ENCODE measurements at places on chromosomes 16 and 17. TPM values are rescaled to one million over a fixed set of nuclear protein-coding genes. Genes with fewer than 3 reads are reported as not detected.
A peak's percentile ranks its signal among the peaks of the same experiment; 100 is the strongest.

DNA sequence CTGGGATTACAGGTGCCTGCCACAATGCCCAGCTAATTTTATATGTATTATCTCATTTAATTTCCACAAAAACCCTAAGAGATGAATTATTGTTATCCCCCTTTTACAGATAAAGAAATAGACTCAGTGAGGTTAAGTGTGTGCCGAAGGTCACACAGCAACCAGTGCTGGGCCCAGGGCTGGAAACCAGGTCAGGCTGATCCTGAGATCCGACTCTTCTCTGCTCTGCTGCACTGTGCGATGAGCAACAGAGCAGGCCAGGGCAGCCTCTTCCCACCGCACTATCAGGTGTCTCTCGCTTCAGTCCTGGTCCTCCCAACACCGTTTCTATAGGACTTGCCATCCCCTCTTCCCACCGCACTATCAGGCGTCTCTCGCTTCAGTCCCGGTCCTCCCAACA, 24.8 kb downstream of the GINS3 start:
- H3K4me3 ChIP-seq = no peak overlapping the region
- DNase-seq = no peak
- H3K4me1 ChIP-seq = peaks cover 35% of the 10 kb centered on the region
- H3K36me3 ChIP-seq = no peaks in the 10 kb centered on the region
- H3K27me3 ChIP-seq = no peaks in the 10 kb centered on the region

The PRAC1 gene
- not detected for total RNA-seq

The MMP2 gene
- total RNA-seq = 85.6 TPM

The BCL6B gene
- total RNA-seq = 1.8 TPM

The BRIP1 gene
- total RNA-seq = 2.8 TPM

GRCh38 chr17:75808905-75809621, 24.5 kb downstream of the UNK start:
- peak; percentile 86 for DNase-seq
- no peak overlapping the region for H3K4me3 ChIP-seq
- H3K27ac ChIP-seq = peak overlapping the region; percentile 91

DNA sequence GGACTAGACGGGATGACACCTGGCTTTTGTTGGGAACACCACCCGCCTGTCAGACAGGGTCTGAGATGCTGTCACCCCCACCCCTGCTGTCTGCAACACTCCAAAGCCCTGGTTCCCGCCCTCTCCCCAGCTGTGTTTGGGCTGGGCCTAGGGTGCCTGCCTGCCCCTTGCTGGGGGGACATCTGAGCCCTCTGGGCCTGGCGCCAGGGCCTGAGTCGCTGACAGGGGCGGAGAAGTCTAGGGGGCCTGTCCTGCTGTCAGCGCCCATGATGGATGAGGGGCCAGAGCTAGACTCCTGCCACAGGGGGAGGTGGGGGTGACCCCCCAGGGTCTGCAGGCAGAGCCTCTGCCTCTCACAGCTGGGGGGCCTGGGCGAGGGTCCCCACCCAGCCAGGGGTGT, 7.6 kb upstream of the PKMYT1 start:
- H3K4me3 ChIP-seq = no peak overlapping the region
- H3K36me3 ChIP-seq = no peaks in the 10 kb centered on the region
- no peak for DNase-seq
- H3K27me3 ChIP-seq = peaks cover 34% of the 10 kb centered on the region

- peaks cover 52% of the 10 kb centered on the region for H3K4me1 ChIP-seq
- no peak for DNase-seq
- H3K27ac ChIP-seq = no peak overlapping the region
- no peaks in the 10 kb centered on the region for H3K27me3 ChIP-seq
Measured at GRCh38 chr17:29255926-29256522, 9.4 kb downstream of the CRYBA1 start.

DNA sequence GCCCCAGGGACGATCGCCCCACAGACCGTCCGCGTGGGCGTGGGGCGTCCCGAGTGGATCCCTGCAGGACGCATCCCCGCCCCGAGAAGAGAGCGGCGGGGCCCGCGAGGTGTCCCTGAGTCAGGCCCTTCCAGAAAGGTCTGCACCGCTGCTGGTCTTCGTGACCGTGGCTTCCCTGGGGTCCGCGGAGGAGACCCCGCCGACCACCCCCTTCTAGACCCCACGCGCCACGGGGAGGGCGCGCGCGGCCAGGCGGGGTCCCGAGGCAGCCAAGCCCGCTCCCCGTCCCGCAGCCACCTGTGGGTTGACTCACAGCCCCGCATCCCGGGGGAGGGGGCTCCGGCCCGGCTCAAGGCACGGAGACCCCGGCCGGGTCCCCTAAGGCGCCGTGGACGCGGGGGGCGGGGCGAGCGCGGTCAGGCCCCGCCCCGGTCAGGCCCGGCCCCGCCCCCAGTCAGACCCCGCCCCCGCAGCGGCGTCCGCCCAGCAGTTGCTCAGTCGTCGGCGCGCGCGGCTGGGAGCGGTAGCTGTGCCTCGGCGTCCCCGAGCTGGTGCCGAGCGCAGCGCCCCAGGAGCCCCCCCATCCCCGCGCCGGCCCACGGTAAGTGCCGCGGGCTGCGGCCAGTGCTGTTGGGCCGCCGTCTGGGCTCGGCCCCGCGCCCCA, at the start of gene BAIAP3:
BAIAP3 (plus strand) TSS at position 497 of the 664 bp plus-strand sequence. CDS start 4,905 bp downstream, outside the sequence.
- H3K36me3 ChIP-seq = no peaks in the 10 kb centered on the region
- no peak for DNase-seq
- H3K27me3 ChIP-seq = peaks cover 80% of the 10 kb centered on the region
- H3K27ac ChIP-seq = no peak within 1 kb of the TSS

The CDH13 gene
- 149 TPM for total RNA-seq

DNA sequence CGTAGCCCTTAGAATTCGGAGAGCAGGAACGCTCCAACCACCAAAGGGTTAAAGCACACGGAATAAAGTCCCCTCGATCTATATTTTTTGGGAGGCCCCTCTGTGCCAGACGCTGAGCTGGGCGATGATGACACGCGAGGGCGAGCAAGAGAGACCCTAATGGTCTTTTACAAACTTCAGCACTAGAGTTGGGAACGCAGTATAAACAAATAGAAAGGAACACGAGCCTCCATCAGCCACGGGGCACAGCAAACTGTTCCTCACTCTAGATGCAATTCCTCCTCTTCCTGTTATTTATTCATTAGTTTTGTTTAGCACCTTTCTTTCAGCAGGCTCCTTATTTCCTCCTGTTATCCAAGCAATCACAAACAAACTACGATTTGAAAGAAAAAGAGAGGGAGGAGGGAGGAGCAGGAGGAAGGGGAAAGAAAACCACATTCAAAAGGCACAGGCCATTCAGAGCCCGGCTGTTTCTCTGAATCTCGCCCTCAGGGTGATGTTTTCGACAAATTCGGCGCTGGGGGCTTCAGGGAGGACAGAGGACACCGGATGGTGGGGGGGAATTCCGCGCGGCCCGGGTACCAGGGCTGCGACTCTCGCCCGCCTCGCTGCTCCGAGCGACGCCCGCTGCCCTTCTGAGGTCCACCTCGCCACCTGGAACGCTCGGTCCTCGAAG, 1.6 kb downstream of the TOX3 start:
- peaks cover 50% of the 10 kb centered on the region for H3K27me3 ChIP-seq
- no peak for DNase-seq
- peak overlapping the region; percentile 57 for H3K4me3 ChIP-seq
- no peaks in the 10 kb centered on the region for H3K36me3 ChIP-seq

The ZNF668 gene
- total RNA-seq = 9.0 TPM

GRCh38 chr17:31374503-31374902, 17.0 kb upstream of the RAB11FIP4 start:
- no peak for DNase-seq
- H3K4me1 ChIP-seq = peaks cover 4% of the 10 kb centered on the region
- no peak overlapping the region for H3K27ac ChIP-seq
- peaks cover 17% of the 10 kb centered on the region for H3K36me3 ChIP-seq
- no peaks in the 10 kb centered on the region for H3K27me3 ChIP-seq

- H3K36me3 ChIP-seq = no peaks in the 10 kb centered on the region
- peak within 1 kb of the TSS; percentile 71 for H3K4me3 ChIP-seq
- H3K4me1 ChIP-seq = peaks cover 46% of the 10 kb centered on the region
- DNase-seq = peak; percentile 99
Measured at GRCh38 chr17:63842540-63843386, at the start of gene SMARCD2. SMARCD2 (minus strand) TSS chr17:63842685; CDS start chr17:63842674, 11 bp downstream.

DNA sequence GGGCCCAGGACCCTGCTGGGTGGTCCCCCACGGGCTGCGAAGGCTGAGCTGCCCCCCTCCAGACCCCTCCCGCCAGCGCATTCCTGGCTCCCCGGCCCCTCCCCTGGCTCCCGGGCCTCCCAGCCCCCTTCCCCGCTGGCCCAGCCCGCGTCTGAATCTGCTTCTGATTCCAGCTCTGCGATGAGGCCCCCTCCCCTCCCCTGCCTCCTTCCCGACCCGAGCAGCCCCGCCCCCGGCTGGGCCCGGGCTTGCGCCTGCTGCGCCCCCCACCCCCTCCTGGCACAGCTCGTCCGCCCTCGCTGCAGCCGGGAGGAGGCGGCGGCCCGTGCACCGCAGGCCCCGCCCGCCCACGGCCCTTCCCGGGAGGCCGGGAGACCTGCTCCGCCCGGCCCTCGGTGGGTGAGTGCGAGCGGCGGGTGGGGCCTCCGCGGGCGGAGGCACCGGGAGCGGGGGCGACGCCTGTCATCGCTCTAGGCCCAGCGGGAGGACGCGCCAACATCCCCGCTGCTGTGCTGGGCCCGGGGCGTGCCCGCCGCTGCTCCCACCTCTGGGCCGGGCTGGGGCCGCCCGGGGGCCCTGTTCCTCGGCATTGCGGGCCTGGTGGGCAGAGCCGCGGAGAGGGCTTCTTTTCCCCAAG, at the start of gene NTN3:
NTN3 (plus strand) TSS at position 282 of the 637 bp plus-strand sequence. CDS start 405 bp downstream, outside the sequence.
- H3K27ac ChIP-seq = no peak within 1 kb of the TSS
- DNase-seq = no peak

DNA sequence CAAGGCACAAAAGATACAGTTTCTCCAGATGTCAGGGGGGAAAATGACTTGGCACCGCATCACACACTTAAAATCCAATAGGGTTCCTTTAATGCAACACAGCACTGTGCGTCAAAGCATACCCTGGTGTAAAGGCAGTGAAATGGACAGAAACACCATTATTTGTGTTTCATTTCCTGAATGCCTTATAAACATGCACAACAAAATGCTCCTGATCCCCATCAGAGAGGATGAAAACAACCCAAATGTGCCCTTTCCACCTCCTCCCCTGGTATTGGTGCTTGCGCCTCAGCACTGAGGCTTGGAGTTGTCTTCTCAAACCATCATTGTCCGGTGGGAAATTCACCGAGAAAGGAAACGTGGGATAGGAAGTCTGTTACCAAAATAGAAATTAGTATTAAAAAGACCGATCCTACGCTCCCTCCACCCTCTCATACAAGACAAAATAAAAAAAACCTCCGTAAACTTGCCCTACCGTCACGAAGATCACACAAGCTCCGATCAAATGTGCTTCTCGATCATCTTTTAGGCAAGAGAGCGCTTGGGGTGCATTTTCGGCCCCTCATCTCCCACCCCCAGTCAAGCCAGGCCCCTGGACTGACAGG, 722 bp downstream of the CDC27 start:
- H3K4me3 ChIP-seq = peak overlapping the region; percentile 86
- H3K4me1 ChIP-seq = peaks cover 43% of the 10 kb centered on the region
- H3K27ac ChIP-seq = peak overlapping the region; percentile 94
- no peaks in the 10 kb centered on the region for H3K36me3 ChIP-seq

DNA sequence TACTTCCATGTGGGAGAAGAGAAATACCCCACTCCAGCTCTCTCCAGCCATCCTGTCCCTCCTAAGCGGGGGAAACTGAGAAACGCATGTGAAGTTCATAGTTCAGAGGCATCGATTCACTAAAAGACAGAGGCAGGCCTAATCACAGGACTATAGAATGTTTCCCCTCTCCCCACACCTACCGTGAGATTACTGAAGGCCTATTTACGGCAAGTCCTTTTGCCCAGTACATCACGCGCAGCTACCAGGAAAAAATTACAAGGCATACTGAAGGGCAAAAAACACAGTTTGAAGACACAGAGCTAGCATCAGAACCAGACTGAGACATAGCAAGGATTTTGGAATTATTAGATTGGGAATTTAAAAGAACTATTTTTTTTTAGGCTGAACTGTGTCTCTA, 29.1 kb upstream of the IRX5 start:
- no peaks in the 10 kb centered on the region for H3K27me3 ChIP-seq
- DNase-seq = no peak
- no peaks in the 10 kb centered on the region for H3K4me1 ChIP-seq
- H3K36me3 ChIP-seq = no peaks in the 10 kb centered on the region
- H3K4me3 ChIP-seq = no peak overlapping the region

The DHRS7C gene
- total RNA-seq = not detected

- H3K27me3 ChIP-seq = no peaks in the 10 kb centered on the region
- DNase-seq = no peak
- H3K36me3 ChIP-seq = no peaks in the 10 kb centered on the region
Measured at GRCh38 chr16:75928295-75928694, 202.0 kb upstream of the CPHXL start.

The SPATA32 gene
- total RNA-seq = not detected

DNA sequence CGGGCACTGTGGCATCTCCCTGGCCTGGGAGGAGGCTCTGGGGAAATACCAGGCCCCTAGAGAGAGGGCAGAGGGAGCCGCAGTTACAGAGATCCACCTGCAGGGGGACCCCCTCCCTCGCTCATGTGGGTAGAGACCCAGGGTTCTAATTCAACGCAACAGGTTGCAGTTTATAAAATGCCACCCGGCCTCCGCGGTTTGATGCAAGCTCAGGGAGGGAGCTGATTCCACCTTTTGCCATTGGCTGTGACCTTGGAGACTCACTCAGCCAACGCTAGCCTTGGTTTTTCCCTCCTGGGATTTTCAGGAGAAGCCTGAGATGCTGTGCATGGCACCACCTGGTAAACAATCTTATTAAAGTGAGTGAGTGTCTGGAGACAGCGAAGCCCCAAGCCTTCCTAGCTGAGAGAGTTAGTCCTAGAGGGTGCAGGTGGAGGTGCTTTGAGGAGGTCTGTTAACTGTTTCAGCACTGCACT, 12.1 kb downstream of the TTLL6 start:
- no peaks in the 10 kb centered on the region for H3K36me3 ChIP-seq
- peaks cover 8% of the 10 kb centered on the region for H3K4me1 ChIP-seq
- peaks cover 7% of the 10 kb centered on the region for H3K27me3 ChIP-seq
- H3K27ac ChIP-seq = no peak overlapping the region
